ENCODE measurements at places on chromosomes 11 and 22. TPM values are rescaled to one million over a fixed set of nuclear protein-coding genes. Genes with fewer than 3 reads are reported as not detected.

The GLB1L2 gene
- 8.9 TPM for total RNA-seq

The MN1 gene
- 10.5 TPM for total RNA-seq

The REXO2 gene
- total RNA-seq, result 140 TPM

The PLAAT5 gene
- not detected for total RNA-seq

The CAPN5 gene
- 0.58 TPM for total RNA-seq

The MYO18B gene
- total RNA-seq, result not detected

The OR51B5 gene
- total RNA-seq, result 0.35 TPM

GRCh38 chr11:17738151-17738973 is 3.8 kb downstream of the KCNC1 start:
- no peak for DNase-seq

DNA sequence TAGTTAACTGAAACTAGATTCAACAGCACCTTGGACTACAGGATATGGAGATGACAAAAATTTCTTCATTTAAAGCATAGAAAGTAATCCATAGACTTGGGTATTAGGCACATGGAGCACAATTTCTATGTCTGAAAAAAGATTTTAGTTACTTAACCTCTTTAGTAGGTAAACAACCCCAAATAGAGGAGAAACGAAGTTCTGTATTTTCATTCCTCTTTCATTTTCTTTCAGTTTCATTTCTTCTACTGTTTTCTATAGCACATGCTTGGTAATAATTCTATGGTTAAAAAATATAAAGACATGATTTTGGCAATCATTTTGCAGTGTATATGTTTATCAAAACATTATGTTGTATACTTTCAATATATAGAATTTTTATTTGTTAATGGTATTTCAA is 99.5 kb downstream of the CASP12 start:
- no peak for DNase-seq

DNA sequence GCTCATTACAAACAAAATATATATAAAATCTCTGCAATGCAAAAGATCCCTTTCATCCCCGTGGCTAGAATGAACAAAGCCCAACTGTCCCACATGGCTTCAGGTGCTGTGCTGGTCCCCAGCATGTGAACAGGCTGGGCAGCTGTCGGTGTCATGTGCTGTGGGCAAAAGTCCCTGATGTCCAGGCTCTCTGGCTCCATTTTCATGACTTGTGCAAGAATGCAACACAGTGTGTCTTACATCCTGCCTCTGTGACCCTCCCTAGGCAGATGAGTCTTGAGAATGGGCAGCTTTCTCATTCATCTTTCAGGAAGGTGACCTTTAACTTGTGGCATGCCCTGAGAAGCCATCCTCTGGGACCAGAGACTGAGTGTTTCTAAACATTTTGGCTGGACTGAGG is 14.5 kb downstream of the GUCD1 start:
- DNase-seq, result no peak

- DNase-seq, result no peak
Observed at GRCh38 chr11:68983801-68984200, 3.0 kb upstream of the MRGPRD start.

DNA sequence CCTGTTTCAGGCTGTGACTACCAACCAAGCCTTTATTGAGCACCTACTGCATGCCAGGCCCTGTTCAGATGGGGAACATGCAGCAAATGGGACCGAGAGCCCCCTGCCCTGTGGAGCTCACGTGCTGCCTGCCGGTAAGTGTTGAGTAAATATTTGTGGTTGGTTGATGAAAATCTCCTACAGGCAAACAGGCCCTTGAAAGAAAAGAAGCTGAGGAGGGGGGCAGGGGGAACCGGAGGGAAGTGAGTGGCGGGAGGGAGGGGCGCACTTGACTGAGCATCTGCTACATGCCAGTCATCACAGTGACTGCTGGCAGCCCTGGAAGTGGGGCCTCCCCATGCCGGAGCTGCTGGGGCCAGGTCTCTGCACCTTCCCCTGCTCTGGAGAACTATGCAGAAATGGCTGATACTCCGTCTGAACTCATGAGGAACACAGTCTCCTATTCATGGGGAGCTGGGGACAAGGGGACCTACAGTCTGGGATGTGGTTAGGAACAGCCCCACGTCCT is 34.2 kb downstream of the MACROD1 start:
- no peak for DNase-seq

DNA sequence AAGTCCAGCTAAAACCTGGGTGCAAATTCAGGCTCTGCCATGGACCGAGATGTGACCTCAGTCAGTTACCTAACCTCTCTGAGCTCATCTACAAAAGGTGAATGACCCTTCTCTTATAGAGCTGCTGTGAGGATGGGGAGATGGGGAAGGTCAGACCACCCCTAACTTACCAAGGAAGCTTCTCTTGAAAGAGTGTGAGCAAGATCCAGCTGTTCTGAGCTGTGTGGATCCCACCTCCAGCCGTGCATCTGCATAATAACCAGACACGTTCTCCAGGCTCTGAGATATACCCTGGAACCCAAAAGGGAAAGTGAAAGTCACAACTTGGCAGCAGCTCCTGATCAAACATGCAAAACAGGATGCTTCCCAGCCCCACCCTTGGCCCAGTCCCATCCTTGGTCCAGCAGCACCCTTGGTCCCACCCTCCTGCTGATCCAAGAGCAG is at the start of gene APOL3:
TSS of gene APOL3 (minus strand) at position 257 of the 444 bp plus-strand sequence. CDS start 11,700 bp downstream, outside the sequence.
- no peak for DNase-seq

DNA sequence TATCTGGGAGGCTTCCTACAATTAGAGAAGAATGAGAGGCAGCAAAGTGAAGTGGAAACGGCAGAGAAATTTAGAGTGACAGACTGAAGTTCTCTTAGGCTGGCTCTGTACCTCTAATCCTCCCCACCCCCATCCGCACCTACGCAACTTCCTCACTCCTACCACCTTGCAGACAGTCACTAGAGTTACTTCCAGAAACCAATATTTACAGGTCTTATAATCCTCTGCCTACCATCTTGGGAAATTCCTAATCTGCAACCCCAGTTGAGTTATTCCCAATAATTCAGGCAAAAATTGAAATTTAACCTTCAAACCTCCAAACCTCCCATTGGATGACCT is 71.7 kb downstream of the PAK1 start:
- no peak for DNase-seq

DNA sequence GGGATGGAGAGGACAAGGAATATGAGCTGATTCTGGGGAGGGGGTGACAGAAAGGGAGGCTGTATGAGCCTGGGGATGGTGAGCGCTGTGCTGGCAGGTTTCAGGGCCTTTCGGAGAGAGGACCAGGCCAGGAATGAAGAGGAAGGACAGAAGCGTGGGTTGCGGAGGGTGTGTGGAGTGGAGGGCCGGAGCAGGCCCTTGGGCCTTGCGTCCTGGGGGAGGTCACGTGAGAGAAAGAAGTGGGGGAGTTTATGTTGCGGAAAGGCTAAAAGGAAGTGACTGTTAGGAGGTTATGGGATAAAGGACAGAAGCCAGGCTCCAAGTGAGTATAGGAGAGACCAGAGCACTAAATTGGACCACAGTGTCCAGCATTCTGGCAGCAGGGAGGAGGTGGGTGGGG is 17.5 kb downstream of the BCR start:
- no peak for DNase-seq

Data from NCI-H460 (cell line).